Astrocyte of the cerebellum (primary cell): ENCODE measurements at places on chromosomes 3 and 15.

DNA sequence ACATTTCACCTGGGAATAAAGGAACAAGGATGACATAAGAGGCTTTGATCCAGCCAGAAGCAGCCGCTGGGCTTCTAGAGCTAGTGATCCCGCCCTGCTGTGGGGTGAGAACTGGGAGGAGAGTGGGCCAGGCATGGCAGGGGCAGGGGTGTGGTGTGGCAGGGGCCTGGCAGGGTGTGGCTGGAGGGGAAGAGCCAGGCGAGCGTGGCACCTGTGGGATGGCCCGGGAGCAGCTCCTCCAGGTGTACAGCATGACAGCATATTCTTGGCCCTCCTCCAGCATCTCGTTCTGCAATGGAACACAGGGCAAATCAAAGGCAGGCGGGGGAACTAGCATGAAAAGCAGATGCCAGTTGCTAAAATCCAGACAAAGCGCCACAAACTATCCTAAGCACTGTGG is 35.5 kb downstream of the CYFIP1 start:
- DNase-seq, result no peak

DNA sequence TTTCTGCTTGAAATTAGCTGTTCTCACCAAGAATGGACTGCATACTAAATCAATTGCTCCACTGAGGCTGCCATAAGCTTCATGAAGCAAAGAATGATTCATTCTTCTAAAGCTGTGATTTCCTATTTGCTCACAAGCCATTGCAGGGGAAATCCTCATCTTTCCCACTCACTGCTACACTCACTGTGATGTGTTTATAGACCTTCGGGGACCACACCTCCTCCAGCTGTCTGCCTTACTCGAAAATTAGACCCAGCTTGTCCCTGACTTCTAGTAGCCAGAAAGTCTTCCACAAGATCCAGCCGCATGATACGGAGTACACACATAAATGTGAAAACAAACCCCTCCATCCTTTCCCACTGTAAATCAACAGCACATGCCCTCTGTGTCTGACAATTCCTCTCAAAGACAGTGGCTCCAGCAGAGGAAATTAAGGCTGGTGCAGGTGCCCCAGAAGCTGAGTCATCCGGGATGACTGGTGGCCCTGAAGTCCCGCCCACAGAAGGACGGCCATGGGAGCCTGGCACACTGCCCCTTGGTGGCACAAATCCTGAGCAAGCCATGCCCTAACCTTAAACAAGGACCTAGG is 172.0 kb downstream of the STT3B start:
- no peak for DNase-seq

DNA sequence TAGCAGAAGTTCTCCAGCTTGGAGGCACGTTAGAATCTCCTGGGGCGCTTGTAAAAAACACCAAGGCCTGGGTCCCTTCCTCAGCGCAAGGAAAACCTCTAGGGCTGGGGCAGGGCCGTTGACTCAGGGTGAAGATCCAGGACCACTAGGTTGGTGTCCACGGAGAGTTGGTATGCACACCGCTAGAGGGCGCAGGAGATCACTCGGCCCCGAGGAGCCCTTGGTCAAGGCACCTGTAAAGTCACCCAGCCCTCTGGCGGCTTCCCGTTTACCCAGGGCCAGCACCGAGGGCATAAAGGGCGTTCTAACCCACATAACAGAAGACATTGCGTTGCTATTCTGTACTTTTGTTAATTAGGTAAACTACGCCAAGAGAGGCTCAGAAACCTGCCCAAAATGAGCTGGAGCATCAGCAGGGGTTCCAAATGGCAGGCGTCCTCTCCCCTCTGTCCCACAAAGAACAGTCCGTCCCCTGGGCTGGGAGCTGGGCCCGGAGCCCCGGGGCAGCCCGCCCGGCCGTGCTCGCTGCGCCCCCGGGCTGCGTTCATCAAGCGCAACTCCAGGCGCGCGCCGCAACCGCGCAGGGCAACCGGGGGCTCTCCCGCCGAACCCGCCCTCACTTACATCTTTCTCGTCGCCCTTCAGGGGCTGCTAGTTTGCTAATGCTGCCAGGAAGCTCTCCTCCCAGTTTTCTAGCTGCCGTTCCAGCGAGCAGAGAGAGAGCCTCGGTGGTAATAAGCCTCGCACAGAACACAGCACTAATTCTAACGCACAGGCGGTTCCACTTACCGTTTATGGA is 332.1 kb downstream of the ARRDC4 start:
- no peak for DNase-seq

GRCh38 chr3:178100908-178101307 is 435.3 kb upstream of the KCNMB2 start:
- no peak for DNase-seq

- no peak for DNase-seq
These were observed 59.7 kb downstream of the RLBP1 start for GRCh38 chr15:89161666-89162065.

DNA sequence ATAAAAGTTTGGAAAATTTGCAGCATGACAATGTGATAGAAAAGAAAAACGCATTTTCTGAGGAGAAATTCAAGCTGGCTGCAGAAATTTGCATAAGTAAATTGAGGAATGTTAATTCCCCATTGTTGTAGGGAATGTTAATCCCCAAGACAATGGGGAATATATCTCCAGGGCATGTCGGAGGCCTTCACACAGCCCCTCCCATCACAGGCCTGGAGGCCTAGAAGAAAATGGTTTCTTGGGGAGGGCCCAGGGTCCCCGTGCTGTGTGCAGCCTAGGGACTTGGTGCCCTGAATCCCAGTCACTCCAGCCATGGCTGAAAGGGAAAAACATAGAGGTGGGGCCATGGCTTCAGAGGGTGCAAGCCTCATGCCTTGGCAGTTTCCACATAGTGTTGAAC is 101.1 kb downstream of the BOC start:
- no peak for DNase-seq
